Activated gamma-delta T cell treated with anti-CD3 and anti-CD28 coated beads, Interleukin-2, amount 50 U/mL, for 16 hours (primary cell): ENCODE measurements at places on chromosomes 1 and 21.
A peak's percentile ranks its signal among the peaks of the same experiment; 100 is the strongest.

DNA sequence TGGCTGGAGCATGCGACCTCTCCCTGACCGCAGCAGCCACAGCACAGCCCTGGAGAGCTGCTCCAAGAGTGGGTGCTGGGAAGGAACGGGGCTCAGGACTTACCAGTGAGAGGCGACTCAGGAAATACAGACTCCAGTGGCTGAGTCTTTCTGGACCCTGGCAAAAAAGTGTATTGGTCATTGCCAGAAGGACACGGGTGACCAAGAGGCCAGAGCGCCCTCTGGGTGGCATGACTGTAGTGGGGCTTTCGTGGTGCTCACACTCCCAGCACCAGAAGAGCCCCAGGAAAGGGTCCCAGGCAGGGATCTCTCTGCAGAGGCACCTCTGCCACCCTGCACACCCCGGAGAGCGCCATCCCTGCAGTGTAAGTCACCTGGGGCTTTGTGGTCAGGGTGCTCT, 8.9 kb upstream of the PRDM16 start:
- no peak for DNase-seq

- no peak for DNase-seq
These were observed 119.0 kb upstream of the UBE2U start for GRCh38 chr1:64084451-64084850.

GRCh38 chr1:197980457-197980856, 63.3 kb downstream of the LHX9 start:
- no peak for DNase-seq

DNA sequence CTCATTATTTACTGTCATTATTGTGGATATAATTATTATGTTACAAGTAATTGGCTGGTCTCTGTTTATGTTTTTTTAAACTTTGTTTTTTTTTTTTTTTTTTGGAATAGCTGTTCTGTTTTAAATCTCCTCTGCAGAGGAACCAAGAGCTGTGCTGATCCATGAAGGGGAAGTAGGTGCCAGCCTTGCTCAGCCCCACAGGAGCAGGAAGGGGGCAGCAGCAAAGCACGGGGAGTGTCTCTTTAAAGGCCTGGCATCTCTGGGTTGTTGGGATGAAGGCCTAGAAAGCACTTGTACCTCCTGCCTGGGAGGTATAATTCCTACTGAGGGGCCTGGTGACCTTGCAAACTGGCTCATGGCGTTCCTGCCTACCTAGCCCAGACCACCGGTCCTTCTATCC, 2.5 kb upstream of the GRHL3 start:
- DNase-seq = no peak

DNA sequence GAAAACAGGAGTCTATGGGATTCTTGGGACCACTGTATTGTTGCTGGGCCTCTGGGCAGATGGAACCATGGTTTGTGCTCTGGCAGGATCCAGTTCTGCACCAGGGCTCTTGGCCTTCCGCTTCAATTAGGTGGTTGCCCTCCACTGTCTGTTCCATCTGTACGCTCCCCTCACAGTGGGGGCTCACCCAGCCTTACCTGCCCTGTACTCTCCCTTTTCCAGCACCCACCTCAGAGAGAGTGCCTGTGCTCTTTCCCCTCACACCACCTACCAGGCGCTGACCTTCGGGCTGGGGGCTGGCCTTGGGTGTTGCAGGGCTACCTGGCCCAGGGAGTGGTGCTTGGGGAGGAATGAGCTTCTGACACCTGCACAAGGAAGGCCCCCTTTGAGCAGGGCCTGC, 7.5 kb downstream of the PKNOX1 start:
- no peak for DNase-seq

DNA sequence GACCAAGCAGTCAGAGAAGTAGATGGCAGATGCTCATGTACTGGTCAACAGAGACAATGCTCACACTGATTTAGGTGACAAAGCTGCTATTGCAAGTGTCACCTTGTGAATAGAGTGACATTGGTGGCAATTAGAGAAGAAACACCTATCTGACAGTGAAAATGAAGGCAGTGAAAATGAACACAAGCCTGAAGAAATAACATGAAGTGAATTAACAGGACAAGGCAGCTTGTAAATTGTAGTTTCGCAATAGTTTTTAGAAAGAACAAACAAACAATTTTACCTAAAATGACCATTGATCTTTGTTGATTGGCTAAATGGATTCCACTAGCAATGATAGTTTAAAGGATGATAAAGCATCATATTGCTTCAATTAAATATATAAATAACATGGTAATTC, 1389.5 kb downstream of the PLA2G4A start:
- DNase-seq = no peak

GRCh38 chr1:248924696-248925532, 18.9 kb downstream of the PGBD2 start:
- peak; percentile 21 for DNase-seq

DNA sequence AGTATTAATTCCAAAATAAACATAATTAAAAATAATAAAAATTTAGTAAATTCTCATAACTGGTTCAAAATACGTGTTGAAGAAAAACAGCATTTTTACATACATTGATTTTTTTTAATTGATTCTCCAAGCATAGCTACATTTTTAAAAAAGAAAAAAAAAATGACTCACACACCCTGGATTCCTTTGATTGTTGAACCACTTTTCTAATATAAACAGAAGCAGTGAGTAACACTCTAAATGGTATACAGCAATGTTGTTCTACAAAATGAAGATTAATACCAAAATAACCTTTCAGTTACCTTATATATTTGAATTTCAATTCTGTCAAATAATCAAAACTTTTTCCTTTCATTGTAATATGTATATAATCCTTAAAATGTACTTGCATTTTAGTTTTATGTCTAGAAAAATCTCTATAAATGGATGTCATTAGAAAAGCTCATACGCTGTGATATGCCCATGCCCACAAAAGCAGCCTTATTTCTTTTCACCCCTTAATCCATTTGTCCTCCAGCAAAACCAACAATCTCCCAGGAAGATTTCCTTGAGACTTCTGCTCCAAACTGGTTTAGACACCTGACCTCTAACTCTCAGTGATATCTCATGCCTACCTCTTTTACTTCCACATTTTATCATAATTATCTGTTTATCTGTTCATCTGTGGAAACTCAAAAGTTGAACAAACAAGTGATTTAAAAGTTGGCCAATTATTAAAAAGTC, 246.4 kb upstream of the NR5A2 start:
- no peak for DNase-seq

DNA sequence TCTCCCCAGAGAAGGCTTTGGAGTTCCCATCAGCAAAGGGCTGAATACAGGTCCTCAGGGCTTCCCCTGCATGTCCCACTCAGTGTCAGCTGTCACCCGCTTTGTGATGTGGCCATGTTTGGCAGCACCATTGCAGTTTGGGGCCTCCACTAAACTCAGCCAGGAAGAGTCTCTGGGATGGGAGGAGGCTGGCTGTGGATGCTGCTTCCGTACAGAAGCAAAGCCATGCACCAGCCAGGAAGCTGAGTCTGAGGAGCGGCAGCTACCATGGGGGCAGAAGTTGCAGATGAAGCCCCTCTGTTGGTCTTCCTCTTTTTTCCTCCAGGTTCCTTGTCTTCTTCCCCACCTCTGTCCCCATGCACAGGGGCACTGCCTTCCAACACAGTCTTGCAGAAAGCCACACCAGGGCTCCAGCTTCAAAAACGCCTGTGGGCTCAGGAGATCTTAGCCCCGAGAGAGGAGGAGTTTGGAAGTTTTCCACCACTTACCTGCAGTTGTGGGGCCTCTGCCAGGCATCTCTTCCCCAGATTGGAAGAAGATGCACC, 416.8 kb downstream of the NPHP4 start:
- DNase-seq = no peak

- DNase-seq = no peak
These were observed 584.8 kb downstream of the PLA2G4A start for GRCh38 chr1:187413405-187414169.

DNA sequence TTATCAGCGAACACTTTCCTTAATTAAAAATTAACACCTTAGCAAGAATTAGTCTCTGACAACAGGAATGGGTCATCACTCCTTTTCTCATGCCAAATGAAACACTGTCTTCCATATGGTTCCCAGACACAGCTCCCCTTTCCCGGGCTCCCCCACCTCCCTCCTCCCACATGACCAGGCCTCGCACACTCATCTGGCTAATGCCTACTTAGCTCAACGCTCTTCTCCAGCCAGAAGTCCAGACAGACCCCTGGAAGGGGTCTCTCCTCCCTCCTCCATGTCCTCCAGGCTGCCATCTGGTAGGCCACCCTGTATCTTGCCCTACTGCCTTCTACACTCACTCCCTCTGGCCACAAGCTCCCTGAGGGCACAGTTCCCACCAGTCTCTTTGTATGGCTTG, 39.9 kb downstream of the KCNC4 start:
- DNase-seq = no peak

DNA sequence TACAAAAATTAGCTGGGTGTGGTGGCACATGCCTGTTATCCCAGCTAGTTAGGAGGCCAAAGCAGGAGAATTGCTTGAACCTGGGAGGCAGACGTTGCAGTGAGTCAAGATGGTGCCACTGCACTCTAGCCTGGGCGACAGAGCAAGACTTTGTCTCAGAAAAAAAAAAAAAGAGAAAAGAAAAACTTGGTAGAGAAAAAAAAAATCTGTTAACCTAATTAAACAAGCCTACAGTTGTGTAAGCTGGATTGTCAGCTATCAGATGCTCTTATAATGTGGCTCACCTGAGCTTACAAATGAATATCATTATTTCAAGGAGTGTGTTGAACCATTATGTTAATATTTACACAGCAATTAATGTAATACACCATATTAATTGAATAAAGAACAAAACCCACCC, 26.4 kb upstream of the EYA3 start:
- no peak for DNase-seq

DNA sequence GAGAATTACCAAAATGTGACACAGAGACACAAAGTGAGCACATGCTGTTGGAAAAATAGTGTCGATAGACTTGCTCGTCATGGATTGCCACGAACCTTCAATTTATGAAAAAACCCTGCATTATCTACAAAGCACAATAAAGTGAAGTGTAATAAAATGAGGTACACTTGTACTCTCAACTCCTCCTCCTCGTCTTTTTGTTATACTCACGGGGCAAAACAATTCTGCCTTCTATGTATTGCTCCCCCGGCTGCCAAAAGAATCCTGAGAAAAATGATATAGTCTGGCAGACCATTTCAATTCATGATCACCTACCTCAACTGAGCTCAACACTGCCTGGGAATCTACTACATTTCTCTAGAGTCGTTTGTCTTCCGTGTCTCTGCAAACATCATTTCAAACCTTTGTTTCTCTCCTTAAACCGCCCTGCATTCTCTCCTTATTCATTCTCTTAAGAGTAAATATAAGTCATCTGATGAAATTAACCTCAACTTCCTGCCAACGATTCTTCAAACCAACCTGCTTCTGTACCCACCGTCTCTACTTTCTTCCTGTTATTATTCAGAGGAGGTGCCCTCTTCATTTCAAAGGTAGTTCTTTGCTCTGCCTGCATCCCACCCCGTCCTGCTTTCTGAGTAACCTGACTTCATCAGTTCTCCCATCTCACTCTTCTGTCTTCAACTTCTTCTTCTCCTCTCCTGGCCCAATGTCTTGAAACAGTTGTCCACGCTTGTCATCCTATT, 12.9 kb upstream of the IL19 start:
- DNase-seq = no peak

GRCh38 chr1:87274851-87275250, 53.8 kb upstream of the LMO4 start:
- DNase-seq = no peak

DNA sequence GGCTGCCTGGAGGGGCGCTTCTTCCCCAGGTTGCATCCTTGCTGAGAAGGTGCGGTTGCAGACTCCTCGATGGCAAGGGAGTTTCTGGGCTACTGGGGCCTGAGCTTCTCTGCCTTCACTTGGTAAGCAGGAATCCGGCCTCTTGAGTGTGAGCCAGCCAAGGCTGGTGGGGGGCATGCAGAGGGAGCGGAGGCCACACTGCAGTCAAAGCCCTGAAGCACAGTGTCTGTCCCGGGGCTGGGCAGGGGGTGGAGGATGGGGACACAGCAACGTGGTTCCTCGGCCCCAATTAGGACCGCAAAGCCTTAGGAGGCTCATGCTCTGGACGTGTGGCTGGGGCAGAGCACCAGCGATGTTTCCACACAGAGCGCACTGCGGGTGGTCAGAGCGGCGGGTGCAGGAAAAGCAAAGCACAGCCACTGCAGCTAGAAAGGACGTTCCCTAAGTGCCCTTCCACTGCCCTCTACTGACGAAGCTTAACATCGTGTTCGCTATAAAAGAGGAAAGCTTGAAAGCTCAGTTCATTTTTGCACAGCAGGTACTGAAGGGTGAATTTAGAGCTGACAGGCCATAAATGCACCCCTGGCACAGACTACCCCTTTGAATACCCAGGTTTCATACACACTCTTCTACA, 60.7 kb upstream of the COG2 start:
- no peak for DNase-seq

- DNase-seq = no peak
These were observed 6.0 kb downstream of the TENT5B start for GRCh38 chr1:27006683-27007082.

DNA sequence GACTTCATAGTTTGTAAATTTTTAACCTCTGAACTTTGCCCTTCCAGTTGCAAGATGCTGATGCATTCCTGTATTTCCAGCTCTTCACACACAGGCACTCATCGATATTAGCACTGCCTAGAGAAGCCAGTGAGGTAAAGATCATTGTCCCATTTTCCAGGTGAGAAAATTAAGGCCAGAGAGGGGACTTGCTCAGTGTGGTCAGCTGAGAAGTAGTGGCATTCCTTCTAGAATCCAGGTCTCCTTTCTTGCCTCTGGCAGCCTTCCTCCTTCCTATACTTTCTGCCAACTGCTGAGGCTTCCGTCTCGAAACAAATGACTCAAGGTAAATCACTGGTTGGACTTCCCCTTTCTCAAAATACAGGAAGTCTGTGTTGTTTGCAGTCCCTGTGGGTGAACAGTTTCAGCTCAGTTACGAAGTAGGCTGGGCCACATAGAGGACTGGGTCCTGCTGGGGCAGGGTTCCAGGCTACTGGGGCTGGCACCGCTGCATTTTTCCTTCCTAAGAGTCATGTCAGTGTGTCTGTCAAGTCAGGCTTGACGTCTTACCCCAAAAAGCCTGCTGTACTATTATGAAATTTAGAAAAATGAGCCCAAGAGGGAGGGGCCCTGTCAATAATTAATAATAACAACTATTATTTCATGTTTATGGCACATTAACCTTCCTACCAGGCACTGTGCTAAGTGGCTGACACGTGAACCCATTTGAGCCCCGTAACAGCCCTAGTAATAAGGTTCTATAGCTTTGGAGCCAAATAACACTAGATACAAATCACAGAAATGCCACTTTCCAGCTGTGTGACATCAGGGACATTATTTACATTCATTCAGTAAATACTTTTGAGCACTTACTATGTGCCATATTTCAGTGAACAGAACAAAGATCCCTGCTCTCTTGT, 16.6 kb upstream of the RNF19B start:
- peak; percentile 41 for DNase-seq

- DNase-seq = no peak
These were observed 1603.7 kb downstream of the PLA2G4A start for GRCh38 chr1:188432427-188432826.

DNA sequence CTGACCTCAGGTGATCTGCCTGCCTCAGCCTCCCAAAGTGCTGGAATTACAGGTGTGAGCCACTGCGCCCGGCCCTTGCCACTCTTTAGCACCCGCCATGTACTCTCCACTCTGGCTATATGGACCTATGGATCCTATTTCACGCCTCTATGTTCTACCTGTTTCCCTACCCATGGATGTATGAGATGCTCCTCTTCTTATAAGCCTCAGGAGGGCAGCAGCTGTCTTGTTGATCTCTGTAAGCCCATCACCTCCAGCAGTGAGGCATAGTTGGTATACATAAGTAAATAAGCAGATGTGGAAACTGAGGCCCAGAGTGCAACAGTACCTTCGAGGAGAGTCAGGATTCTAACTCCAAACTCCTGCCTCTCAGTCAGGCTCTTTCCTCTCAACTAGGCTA, 24.7 kb upstream of the ARTN start:
- no peak for DNase-seq

- DNase-seq = no peak
These were observed 216.0 kb downstream of the DENND1B start for GRCh38 chr1:197559244-197559643.
